ENCODE measurements at places on chromosomes 11 and 22.
A peak's percentile ranks its signal among the peaks of the same experiment; 100 is the strongest.

DNA sequence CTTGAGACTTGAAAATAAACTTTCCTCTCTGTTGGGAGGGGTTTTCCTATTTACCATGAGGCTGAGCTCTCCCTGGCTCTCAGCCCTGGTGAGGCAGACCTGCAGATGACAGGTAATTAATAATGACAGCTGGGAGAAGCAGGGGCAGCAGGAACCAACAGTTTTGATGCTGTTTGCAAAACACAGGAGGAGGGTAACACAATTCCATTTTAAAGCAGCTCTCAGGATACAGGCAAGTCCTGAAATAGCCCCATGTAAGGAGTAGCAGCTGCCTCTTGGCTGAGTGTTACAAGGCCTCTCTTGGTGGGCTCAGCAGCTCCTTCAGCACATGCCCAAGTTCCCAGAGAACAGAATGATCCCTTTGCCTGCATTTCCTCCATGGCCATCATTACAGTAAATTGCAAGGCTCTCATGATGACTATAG, 13.3 kb downstream of the PARVA start:
- DNase-seq = no peak

DNA sequence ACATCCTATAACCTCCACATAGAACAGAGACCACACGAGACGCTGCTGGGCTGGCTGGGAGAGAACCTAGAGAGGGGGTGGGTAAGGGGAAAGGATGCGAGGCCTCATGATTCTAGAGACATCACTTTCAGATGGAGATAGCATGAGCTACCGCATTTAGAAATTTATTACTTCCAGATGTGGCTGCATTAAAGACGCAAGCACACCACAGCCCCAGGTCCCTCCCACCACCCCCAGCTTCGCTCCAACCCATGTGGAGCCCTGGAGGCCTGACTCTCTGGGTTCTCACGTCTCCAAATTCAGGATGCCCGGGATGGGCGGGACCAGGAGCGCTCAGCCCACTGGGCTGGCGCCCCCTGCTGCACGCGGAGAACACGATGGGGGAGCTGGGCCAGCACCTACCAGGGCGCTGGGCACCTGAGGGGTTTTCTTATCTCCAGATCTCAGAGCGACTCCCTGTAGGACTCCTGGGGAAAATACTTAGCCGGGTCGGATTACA, 13.6 kb downstream of the MRPL21 start:
- peak; percentile 99 for DNase-seq

- DNase-seq = no peak
These were observed at the start of gene C22orf31 for GRCh38 chr22:29061773-29062172. C22orf31 (minus strand) TSS chr22:29061831; CDS start chr22:29061792, 39 bp downstream.

DNA sequence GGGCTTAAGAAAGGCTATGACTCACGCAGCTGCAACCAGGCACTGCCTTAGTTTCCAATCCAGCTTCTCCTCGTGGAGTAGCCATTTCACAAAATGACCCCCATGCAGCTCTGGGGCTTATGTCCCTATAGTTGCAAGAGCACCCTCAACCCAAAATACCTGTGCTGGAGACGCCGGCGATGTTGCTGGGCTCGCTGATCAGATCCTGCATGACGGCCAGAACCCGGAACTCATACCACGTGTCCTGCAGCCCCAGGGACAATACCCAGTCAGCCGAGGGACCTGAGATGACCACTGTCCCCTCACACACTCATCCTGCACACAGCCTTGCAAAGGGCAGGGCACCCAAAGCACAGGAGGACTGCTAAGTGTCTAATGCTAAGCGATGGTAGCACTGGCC, 32.1 kb downstream of the IGSF9B start:
- DNase-seq = no peak

DNA sequence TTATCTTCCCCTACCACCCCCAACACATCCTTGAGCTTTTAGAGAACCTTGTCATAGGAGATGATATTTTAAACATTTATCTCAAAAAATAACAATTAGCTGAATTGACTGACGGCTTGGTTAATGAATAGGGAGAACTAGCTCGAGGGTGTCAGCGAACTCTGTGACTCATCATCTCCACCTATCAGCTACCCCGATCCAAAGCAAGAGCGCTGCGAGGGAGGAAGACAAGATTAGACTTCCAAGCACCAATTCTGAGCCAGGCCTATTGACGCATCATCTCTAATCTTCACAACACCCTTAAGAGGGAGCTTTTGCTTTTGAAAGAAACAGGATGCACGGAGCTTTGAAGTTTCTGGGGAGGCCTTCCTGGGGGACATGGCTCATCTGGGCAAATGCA, 51.0 kb upstream of the GALNT18 start:
- no peak for DNase-seq

DNA sequence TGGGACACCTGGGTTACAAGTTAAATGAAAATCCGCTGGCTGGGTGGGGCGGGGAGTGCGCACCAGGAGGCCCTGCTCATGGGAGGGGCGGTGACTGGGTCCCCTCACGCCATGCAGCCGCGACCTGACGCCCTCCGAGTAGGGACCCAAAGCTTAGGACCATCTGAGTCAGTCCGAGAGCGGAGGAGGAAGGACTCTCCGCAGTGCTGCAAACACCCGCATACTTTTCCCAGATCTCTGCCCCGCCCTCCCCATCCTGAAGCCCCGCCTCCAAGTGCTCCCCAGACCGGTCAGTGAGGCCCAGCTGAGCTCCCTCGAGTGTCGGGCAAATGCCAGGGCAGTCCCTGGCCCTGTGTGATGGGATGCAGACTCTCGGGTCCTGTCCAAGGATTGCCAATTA, 6.6 kb upstream of the FLI1 start:
- no peak for DNase-seq

GRCh38 chr11:72720047-72720446, 32.2 kb downstream of the ARAP1 start:
- DNase-seq = no peak

DNA sequence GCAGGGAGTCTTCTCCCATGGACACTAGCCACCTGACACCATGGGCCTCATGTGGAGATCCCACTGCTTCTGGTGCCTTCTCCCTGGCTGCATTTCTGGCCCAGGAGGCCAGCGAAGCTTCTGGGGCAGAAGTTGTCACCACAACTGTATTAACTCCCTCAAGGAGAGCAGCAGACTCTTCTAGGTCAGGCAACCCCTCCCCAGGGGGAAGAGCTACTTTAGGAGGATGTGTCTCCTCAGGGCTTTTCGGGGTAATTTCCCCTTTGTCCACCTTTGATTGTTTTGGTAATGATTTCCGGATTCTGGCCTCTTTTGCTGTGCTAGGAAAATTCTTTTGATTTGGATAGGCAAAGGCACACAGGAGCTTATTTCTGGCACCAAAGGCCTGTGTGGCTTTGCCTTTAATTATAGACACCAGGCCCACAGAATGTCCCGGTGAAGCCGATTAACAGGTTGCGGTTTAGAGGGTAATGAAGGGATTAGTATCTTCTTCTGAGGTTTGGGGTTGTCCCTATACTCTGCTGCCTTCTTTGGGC, 8.9 kb upstream of the UCP2 start:
- DNase-seq = no peak

GRCh38 chr22:29733362-29734201, 13.8 kb downstream of the CABP7 start:
- no peak for DNase-seq

- DNase-seq = no peak
These were observed 1.8 kb downstream of the LARGE2 start for GRCh38 chr11:45924036-45924915.

GRCh38 chr11:122059565-122059964, 56.5 kb downstream of the BLID start:
- no peak for DNase-seq

DNA sequence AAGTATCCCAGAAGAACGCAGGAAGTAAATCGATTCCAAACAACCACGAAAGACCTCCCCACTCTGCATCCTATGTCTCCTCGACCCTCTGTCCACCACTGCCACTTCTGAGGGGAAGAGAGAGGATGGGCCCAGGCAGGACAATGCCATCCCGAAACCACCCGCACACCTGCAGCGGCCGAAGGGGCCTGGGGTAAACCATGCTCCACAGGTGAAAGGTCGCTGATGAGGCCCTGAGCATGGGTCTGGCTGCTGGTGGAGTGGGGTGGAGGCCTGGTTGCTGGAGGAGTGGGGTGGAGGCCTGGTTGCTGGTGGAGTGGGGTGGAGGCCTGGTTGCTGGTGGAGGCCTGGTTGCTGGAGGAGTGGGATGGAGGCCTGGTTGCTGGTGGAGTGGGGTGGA, 13.1 kb downstream of the TOLLIP start:
- no peak for DNase-seq

- peak; percentile 8 for DNase-seq
These were observed 663.7 kb upstream of the B3GAT1 start for GRCh38 chr11:135075740-135076139.

GRCh38 chr11:130031056-130031455, 28.4 kb upstream of the PRDM10 start:
- DNase-seq = no peak

DNA sequence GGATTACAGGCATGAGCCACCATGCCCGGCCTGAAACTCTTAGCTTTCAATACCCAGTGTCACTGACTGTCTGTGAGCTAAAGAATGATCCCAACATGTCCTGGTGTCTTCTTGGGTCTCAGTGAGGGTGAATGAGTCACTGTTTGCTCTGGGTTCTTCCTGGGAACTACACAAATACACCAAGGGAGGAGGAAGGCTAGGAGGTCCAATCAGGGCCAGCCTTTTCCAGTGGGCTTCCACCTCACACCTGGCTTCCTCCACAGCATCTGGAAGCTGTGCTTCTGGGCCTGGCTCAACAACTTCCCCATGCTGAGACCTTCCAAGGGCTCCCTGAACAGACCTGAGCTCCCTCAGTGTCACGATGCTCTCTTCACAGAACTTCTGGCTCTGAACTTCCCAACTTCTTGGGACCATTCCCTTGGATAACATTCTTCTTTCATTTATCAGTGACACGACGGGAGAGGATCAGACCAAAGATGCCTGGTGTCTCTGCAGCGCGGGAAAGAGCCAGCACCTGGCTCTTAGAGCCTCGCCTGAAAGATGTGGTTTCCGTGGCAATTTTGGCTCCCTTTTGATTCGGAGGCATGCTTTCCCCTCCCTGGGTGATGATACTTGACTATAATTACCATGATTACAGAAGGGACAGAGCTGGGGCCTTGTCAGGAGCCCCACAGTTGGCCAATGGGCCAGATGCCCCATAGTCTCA, 22.3 kb upstream of the CHRM4 start:
- no peak for DNase-seq

DNA sequence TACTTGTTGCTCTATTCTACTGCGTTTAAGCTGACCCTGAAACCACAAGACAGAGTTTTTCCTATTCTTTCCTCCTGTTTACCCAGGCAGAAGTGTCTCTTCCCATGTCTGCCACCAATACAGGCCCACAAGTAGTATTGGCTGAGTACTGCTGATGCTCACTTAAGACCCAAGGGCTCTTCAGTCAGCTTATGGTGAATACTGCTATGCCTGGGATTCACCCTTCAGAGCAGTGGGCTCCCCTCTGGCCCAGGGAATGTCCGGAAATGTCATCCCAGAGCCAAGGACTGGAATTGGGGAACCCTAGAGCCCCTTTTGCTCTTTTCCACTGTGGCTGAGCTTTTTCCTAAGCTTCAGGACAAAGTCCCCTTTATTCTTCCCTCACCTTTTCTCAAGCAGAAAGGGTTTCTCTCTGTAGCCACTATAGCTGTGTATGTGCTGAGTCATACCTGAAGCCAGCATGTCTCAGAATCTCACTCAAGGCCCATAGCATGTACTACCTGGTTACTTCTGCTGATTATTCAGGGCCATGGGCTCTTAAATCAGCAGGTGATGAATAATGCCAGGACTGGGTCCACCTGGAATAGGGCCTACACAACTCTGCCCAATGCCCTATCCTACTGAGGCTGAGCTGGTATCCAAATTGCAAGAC, 745.8 kb upstream of the ANO5 start:
- DNase-seq = no peak

- DNase-seq = peak; percentile 21
These were observed at the start of gene PLAAT3 for GRCh38 chr11:63614136-63614671. PLAAT3 (minus strand) TSS chr11:63614433; CDS start chr11:63614014, 419 bp downstream.

- DNase-seq = no peak
These were observed 61.5 kb downstream of the TMPRSS5 start for GRCh38 chr11:113644605-113645004.

GRCh38 chr22:27474112-27474571, 327.4 kb downstream of the MN1 start:
- DNase-seq = peak; percentile 86

- DNase-seq = peak; percentile 94
These were observed 373.2 kb downstream of the DDX10 start for GRCh38 chr11:109037856-109038780.

- DNase-seq = no peak
These were observed 921 bp upstream of the BCL2L13 start for GRCh38 chr22:17637490-17638181.

DNA sequence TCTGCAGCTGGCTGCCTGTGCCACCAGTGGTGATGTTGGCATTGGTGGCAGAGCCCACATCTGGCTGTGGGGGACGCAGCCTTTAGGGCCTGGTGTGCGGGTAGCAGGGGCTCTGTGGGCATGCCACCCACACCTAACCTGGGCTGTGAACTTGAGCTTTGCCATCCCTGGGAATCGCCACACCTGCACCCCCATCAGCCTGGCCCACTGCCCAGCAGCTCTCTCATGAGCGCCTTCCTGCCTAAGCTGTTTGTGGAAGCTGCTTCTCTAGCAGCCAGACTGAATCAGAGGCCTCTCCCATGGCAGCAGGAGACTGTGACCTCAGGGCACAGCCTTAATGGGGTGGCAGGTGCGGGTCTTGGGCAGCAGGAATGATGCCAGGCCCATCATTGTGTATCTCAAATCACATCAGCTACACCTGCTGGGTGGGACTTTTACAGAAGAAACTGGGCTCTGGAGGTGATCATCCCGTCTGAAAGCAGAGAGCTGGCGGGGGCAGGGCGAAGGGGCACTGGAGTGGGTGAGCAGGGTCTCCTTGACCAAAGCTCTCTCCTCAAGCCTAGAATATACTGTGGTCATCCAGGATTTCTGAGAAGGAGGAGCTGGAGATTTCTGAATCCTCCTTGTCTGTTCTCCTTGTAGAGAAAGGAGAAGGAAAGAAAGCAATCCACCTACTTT, 17.8 kb upstream of the CARS1 start:
- DNase-seq = no peak

- peak; percentile 63 for DNase-seq
These were observed 9.6 kb upstream of the PTS start for GRCh38 chr11:112216561-112217105.

DNA sequence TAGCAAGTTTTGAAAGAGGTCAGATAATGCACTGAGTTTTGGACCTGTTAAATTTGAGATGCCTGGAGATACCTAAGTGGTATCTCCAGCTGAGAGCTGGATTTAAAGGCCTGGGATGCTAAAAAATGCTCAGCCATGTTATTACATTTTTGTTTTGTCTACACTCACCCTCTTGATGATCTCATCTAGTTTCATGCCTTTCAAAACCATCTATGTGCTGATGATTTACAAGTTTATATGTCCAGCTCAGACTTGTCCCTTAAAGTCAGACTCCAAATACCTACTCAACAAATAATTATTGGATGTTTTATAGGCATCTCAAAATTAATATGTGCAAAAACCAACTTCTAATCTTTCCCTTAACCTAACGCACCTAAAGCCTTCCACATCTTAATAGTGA, 103.6 kb upstream of the OR9G4 start:
- no peak for DNase-seq

GRCh38 chr11:57276971-57277675, 40.1 kb upstream of the APLNR start:
- no peak for DNase-seq
